Pancreas (tissue), 10 donors: ENCODE measurements at places on chromosomes 13 and 19. TPM values are rescaled to one million over a fixed set of nuclear protein-coding genes. Genes with fewer than 3 reads are reported as not detected.

GRCh38 chr19:33888665-33889064, 92.0 kb downstream of the KCTD15 start:
- no peak for DNase-seq

- no peak for DNase-seq
Observed at GRCh38 chr19:31220540-31220939, 128.7 kb downstream of the TSHZ3 start.

DNA sequence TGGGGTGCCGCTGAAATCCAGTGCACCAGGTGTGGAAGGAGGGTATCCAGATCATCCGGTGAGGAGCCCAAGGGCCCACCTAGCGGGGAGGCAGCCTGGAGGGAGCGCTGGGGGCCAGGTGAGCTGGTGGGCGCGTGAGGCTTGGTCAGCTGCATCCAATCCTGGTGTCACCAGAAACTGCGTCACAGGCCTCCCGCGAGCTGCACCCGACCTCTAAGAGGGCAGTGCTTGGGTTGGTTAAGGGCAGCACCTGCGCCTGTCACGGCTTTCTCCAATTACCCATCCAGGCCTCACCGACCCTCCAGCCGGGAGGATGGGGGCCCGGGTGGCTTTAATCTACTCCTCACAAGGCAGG, 284 bp downstream of the RNF17 start:
- no peak for DNase-seq

DNA sequence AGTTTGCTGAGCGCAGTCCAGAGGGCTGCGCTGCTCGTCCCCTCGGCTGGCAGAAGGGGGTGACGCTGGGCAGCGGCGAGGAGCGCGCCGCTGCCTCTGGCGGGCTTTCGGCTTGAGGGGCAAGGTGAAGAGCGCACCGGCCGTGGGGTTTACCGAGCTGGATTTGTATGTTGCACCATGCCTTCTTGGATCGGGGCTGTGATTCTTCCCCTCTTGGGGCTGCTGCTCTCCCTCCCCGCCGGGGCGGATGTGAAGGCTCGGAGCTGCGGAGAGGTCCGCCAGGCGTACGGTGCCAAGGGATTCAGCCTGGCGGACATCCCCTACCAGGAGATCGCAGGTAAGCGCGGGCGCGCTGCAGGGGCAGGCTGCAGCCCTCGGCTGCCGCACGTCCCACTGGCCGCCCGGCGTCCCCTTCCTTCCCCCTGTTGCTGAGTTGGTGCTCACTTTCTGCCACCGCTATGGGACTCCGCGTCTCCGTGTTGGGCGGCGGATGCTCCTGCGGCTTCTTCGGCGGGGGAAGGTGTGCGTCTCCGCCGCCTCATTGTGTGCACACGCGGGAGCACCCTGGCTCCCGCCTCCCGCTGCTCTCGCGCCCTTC, 772 bp downstream of the GPC6 start:
- no peak for DNase-seq

The RFPL4A gene
- total RNA-seq, result not detected

GRCh38 chr13:48492096-48492440, 40.8 kb downstream of the RCBTB2 start:
- no peak for DNase-seq

DNA sequence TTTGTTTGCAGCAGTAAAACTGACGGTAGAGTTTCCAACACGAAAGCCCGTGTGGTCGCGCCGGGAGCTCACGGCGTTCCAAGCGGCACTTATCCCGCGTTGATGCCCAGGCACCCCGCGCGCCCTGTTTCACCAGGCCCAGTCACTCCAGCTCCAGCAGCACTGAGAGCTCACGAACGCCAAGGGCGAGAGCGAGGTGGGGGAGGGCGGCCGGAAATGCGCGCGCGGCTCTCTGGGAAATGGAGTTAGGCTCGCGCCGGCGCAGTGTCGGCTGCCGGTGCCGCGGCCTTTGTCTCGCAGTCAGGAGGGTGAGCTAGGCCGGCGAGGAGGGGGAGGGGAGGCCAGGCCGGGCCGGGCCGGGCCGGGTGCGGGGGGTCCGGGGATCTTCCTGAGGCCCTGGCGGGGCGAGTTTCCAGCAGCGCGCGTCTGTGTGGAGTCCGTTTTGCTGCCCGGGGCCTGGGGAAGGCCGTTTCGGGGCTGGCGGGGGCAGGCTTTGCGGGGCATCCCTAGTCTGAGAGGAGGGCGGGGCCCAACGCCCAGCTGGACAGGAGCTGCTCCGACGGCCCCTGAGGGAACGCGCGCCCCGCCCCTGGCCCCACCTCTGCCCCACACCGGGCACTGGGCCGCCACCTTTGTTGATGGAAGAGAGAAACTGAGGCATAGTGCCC, at the start of gene ZNF135:
Gene ZNF135, plus strand, starts transcription at position 280 of the 668 bp plus-strand sequence. CDS start 721 bp downstream, outside the sequence.
- DNase-seq, result peak; percentile 79

DNA sequence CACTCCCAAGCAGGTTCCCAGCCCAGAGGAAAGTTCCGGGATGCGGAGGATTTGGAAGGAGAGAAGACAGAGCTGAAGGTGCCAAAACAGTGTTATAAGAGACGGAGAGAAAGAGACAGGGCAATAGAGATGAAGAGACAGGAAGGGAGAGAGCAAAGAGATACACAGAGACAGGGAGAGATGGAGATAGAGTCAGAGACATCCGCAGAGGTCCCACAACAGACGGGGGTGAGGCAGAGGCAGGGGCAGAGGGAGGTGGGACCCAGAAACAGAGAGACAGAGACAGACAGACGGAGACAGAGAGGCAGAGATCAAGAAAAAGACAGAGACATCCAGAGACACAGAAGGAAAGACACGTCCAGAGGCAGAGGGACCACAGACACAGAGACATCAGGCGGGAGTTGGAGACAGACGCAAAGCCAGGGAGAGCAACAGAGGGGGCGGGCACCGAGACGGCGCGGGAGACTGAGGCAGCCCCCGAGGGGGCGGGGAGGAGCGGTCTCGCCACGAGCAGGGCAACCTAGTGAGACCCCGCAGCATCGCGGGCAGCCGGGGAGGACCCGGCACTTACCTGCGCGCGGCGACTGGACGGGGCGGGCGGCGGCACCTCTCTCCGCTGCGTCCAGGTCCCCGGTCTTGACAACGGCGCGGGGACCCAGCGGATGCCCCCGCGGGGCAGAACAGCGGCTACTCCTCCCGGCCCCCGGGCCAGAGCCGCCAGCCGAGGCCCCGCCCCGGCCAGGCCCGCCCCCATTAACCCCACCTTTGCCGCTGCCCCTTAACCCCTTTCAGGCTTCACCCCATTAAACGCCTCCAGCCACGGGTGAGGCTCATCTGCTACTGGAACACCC, at the start of gene GPR4:
Gene GPR4, minus strand, starts transcription at position 689 of the 851 bp plus-strand sequence. CDS start 10,346 bp downstream, outside the sequence.
- DNase-seq, result no peak

The CYP2A13 gene
- not detected for total RNA-seq

DNA sequence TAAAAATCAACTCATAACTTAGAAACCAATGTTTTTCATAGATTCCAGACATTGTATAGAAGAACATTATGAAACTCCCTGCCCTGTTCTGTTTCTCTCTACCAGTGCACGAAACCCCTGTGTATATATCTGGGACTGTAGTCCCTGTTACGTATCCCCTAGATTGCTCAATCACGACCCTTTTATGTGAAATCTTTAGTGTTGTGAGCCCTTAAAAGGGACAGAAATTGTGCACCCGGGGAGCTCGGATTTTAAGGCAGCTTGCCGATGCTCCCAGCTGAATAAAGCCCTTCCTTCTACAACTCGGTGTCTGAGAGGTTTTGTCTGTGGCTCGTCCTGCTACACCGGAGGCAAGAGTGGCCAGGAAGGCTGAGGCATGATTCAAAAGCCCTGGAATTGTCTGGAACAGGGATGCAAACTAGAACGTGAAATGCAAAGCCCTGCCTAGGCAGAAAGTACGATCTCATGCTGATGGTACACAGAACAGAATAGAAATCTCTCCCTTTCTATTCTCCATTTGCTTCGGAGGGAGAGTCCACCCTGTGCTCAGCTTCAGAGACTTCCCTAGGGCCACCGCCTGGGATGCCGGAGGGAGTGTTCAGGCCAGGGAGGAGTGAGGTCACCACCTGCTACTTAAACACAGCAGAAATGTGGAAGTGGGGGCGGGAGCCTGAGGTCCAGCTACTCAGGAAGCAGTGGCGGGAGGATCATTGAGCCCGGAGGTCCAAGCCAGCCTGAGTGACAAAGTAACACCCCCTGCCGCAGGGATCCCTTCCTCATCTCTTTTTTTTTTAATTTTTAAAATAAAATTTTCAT, 758 bp upstream of the ZNF888 start:
- DNase-seq, result peak; percentile 38

- no peak for DNase-seq
Observed at GRCh38 chr13:97226788-97227627, 4.9 kb downstream of the MBNL2 start.

GRCh38 chr19:49297403-49297802, 27.6 kb downstream of the SLC6A16 start:
- no peak for DNase-seq

- no peak for DNase-seq
Observed at GRCh38 chr13:32430018-32430747, 2.3 kb upstream of the N4BP2L1 start.

The PCDH17 gene
- 10.2 TPM for total RNA-seq

DNA sequence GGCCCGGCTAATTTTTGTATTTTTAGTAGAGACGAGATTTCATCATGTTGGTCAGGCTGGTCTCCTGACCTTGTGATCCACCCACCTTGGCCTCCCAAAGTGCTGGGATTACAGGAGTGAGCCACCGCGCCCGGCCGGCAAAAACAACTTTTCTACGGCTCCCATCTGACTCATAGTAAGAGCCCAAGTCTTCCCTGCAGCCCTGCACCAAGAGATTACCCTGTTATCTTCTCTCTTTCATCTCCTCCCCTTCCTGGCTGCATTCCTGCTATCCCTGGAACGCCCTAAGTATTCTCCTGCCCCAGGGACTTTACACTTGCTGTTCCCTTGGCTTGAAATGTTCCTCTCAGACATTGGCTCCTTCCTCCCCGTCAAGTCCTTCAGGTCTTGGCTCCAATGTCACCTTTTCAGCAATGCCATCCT, 6.6 kb downstream of the AP2S1 start:
- DNase-seq, result no peak

- no peak for DNase-seq
Observed at GRCh38 chr19:901216-902092, 8.2 kb downstream of the RNU6-9 start.

The KIR3DL2 gene
- total RNA-seq, result not detected

- no peak for DNase-seq
Observed at GRCh38 chr13:96728463-96728862, 265.8 kb downstream of the OXGR1 start.
